ENCODE measurements at places on chromosomes 1 and 21.

DNA sequence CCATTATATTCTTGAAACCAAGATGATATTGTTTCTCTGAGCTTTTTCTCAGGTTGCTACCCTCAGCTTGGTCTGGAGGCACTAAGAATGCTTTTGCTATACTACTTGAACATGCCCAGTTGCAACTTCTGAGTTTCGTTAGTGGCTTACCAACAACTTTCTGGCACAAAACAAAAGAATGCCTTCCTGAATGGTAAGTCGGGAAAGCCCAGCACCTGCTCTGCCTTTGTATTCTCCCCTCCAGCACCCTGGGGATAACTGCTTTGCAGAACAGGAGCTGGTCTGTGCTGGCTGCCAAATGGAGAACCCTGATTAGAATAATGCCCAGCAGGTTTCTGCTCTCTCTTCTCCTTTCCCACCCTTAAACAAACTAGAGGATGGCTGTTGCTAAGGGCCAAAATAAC lies 149.3 kb downstream of the TGFB2 start:
- DNase-seq: no peak

- DNase-seq: no peak
These were observed 623.3 kb upstream of the NR5A2 start for GRCh38 chr1:199404191-199404590.

GRCh38 chr1:94515296-94515947 lies 26.1 kb downstream of the F3 start:
- no peak for DNase-seq

GRCh38 chr1:3466366-3467075 lies 12.1 kb downstream of the ARHGEF16 start:
- DNase-seq: no peak

GRCh38 chr1:208825300-208825699 lies 581.1 kb upstream of the PLXNA2 start:
- no peak for DNase-seq

DNA sequence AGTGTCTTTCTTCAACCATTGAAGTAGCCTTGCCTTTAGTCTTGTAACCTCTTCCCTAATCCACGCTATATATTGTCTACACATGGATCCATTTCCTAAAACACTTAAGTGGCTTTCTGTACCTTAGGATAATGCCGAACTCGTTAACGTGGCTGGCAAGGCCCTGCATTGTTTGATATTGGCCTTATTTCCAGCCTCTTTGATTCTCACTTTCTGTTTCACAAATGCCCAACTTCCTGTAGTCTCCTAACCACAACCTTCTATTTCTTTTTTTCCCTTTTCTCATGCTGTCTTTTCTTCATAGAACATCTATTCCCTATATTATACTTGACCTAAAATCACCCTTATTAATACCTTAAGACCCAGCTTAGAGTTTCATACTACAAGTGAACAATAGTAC lies 536.0 kb downstream of the LMO4 start:
- no peak for DNase-seq

- DNase-seq: peak; percentile 45
These were observed 694 bp downstream of the MEAF6 start for GRCh38 chr1:37513795-37514349.

GRCh38 chr1:115726161-115726560 lies 42.4 kb downstream of the CASQ2 start:
- DNase-seq: no peak

DNA sequence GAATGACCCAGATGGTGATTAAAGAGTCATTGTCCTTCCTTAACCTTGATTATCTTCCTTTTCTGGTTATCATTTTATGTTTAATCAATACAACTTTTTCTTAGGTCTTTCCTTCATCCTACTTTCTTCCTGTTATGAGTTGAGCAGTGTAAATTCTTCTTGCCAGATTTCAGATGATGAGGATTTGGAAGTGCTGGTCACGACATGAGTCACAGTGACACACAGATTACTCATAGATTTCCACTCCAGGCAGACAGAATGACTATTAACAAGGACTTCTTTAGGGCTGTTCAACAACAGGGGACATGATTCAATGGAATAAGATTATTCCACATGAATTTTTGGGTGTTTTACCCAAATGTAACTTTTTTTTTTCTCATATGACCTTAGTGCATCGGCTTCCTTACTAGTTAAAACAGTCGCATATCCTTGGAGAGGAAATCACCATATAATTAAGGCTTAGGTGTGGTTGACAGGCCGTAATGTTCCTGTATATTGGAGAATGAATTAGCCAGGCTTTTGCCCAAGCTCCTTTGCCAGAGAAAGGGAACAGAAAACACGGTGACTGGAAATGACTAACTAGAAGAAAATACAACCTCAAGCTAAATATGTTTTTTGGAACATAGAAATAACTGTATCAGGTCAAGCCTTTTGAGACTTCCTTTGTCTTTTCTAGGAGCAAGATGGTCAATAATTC lies 44.2 kb downstream of the PRRX1 start:
- no peak for DNase-seq

DNA sequence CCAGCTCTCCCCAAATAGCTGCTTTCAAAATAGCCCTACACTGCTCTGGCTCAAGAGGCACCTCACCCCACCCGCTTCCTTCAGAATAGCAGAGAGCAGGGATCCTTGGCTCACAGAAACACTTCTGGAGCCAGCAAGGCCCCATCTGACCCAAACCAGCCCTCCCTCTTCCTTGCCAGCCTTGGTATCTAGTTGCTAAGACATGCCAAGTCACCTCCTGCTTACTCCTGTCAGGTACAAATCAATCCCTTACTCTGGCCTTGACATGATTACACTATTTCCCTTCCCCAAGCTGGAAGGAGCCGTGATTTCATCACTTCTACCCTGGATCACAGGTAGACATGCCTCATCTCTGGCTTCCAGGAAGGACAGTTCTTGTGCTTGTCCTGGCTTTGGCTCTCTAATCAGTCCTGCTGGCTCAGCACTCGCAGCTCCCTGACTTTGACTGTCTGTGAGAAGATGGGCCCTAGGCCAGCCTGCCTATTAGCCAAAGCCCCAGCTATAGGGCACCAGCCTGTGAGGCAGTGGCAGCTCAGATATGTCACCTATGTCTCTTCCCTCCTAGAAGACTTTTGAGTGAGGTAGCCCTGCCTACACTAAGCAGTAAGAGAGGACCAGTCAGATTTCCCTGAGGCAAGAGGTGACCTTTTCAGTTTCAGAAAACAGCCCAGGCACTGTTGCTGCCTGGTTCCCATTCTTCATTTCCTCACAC lies 8.9 kb upstream of the MUTYH start:
- no peak for DNase-seq

- no peak for DNase-seq
These were observed 126.7 kb upstream of the SLC44A3 start for GRCh38 chr1:94693435-94693834.

DNA sequence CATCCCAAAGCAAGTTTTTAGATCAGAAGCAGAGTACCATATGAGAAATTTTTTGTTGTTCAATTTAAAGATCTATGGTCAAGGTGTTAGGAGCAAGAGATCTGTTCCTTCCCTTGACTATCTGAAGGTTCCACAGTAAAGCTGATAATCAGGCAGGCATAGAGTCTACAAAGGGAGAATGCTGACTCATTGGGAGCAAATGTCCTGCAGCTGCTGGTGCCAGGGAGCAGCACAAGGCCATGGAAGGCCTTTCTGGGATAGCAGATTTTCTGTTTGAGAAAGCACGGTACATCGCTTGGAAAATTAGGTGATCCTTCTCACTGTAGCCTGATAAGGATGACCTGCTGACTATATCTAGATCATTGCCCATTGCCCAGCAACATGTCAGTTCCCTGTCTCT lies 210.1 kb upstream of the C1orf87 start:
- no peak for DNase-seq

DNA sequence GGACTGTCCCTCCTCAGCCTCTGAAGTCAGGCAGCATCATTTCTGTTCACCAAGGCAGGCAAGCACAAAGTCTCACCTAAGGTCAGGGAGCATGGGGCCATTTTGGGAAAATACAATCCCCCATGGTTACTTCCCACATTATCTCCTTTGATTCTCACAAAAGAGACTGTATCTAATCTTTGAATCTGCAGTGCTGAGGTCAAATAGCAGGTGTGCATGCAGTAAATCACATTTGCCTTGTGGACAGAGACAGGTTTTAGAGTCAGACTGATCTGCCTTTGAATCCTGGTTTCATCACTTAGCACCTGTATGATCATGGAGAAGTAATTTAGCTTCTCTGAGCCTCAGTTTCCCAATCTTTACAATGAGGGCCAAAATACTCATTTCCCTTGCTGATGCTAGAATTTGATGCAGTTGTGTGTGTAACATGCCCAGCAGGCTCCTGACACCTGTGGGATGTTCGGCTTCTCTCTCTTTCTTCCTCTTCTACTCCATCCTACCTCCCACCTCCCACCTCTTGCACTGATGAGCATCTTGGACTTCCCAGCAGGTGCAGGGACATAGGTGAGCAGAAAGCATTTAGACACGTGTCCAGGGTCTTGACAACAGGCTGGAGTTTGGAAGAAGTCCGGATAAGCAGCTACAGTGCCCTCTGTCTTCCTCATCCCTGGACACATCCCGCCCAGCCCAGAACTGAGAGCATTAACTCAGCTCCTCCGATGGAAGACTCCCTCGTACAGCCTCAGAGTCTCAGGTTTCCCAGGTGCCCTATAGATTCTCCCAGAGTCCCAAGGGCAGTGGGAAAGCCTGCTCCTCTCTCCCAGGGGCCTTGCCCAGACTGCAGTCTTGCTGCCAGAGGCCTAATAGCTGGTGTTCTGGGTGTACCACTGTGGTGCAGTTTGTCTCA lies 18.9 kb downstream of the NENF start:
- DNase-seq: no peak
